ENCODE measurements at places on chromosomes 5 and 9.

DNA sequence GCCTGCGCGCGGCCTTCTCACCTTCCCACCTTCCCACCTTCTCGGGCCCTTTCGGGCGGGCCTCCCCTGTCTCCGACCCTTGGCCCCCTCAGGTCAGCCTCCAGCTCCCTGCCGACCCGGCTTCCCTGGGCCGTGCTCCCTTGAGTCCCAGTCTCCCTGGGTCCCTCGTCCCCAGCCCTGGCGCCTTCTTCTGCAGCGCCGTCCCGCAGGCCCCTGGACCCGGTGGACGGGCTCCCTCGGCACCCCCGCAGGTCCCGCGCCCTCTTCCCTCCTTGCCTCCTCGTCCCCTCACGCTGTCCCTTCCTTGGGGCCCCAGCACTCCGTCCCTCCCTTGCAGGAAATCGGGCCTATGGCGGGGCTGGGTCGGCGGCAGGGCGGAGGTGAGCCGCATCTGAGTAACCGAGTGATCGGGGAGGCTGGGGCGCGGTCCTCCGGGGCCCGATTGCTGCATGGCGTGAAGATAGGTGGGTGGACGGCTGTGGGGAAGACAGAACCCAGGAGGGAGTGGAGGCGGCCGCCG is 7.6 kb downstream of the ARPC5L start:
- DNase-seq: no peak

DNA sequence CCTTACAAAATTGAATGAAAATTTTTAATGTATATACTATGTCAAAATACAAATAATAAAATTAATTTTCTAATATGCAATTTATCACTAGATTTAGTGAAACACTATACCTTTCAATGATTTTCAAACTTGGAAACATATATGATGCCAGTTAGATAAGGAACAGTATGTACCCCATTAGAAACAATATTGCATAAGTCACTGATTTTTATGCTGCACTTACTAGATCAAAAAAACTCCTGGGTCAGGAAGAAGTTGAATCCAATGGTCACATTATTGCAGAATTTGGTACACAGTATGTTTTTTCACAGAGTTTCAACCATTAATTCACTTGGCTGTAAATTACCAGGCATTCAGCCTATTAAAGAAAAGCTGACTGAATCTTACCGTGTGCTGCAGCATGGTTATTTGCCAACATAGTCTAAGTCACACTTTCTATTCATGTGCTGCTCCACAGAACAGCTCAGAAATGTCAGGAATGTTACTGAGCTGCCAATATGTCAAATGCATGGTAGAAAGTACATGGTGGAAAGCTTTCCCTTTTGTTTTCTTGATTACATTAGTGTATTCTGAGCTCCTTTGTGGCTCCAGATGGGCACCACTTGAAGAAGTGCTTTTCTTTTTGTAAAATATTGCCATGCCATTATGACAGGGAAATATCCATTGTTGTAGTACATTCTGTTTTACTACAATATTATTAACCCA is 9.9 kb upstream of the PRR16 start:
- no peak for DNase-seq

DNA sequence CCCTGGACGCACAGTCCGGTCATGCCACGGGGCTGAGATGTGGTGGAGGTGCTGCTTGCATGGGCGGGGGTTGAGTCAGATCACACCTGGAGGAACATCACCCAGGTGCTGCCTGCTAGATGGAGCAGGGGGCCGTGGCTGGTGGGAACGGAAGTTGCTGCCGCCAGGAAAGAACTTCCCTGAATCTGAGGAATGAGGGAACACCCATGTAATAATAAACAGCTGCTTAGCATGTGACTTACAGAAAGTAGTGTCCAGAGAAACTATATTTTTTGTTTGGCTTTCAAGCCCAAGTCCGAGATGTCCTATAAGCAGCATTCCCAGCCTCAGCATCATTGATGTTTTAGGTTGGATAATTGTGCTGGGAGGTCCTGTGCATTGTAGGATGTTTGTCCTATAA is 27.1 kb upstream of the FAM240B start:
- no peak for DNase-seq

DNA sequence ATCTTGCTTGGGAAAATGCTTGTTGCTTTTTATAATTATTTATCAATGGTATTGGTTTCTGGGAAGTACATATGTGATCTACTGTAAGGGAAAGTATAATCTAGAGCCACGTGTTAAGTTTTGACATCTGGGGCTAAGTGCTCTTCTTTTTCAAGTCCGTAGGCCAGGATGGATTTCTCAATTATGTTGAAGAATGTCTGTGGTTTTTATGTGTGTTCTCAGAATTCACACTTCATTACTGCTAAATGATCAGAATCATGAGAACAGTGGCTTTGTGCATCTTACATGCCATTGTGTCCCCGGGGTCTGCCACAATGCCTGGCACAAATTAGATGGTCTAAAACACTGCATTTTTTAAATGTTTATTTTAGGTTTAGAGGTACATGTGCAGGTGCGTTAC is 14.5 kb upstream of the AUH start:
- no peak for DNase-seq

- no peak for DNase-seq
These were observed 67.0 kb upstream of the SPOCK1 start for GRCh38 chr5:137566118-137566541.

- DNase-seq: no peak
These were observed 38.8 kb downstream of the CMYA5 start for GRCh38 chr5:79728396-79728795.

DNA sequence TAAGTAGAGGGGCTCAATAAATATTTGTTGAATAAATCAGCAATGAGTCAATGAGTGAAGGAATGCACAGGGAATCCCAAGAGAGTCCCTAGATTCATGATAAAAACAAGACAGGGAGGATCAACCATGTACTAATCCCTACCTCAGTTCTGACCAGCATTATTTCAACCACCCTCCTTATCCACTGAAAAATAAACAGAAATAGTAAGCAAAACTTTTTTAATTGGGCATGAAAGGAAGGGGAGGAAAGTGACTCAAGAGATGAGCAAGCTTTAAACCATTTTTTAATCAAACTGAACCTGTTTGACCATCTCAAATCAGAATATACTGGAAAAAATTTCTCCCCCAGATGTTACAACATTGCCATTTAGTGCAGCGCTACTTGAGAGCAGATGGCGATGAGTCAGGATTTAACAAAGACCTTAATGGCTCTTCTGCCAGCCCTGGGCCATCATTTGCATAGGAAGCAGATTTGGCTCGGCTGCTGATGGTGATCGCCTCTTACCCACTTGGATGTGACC is 194.8 kb upstream of the SLC30A5 start:
- no peak for DNase-seq

DNA sequence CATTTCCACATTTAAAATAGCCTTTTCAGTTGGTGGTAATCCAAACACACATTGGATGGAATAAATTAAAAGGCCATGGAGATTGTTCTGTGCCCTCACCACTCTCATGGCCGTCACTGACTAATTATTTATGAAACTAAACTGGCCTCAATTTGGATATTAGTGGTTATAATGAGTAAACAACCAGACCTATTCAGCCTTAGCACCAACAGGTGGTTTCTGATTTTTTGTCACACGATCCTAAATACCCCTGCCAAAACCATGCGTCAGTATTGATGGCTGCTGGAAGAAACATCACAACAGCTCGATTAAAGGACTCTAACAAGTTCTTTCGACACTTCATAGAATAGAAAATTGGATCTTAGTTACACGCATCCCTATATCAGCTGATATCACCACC is 276.0 kb upstream of the DAP start:
- DNase-seq: no peak

- DNase-seq: no peak
These were observed 1.4 kb upstream of the GLRX start for GRCh38 chr5:95823738-95824609.

GRCh38 chr9:95284162-95285080 is 33.1 kb downstream of the FANCC start:
- no peak for DNase-seq

GRCh38 chr9:70971723-70972122 is 149.7 kb downstream of the TRPM3 start:
- no peak for DNase-seq

DNA sequence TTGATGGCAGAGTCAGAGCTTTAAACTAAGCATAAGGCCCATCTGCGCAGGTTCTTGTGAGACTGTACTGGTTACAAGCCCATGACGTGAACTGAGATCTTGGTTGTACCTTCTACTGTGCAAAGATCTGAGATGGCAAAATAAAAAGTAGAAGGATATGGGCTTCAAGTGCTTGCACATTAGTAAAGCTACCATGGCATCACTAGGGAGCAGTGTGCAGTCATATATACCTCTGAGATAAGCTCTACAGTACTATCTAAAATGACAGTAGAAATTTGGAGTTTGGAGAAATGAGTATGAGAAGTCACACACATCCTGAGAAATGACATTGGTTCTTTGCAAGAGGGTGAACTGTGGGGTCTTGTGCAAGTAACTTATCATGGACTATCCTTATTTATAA is 408.2 kb upstream of the PRR16 start:
- DNase-seq: no peak

- DNase-seq: no peak
These were observed 206.7 kb downstream of the SLC12A2 start for GRCh38 chr5:128290152-128290858.

All from sciatic nerve (tissue), 2 donors.